A673 (cell line): ENCODE measurements at places on chromosomes 4 and X.

DNA sequence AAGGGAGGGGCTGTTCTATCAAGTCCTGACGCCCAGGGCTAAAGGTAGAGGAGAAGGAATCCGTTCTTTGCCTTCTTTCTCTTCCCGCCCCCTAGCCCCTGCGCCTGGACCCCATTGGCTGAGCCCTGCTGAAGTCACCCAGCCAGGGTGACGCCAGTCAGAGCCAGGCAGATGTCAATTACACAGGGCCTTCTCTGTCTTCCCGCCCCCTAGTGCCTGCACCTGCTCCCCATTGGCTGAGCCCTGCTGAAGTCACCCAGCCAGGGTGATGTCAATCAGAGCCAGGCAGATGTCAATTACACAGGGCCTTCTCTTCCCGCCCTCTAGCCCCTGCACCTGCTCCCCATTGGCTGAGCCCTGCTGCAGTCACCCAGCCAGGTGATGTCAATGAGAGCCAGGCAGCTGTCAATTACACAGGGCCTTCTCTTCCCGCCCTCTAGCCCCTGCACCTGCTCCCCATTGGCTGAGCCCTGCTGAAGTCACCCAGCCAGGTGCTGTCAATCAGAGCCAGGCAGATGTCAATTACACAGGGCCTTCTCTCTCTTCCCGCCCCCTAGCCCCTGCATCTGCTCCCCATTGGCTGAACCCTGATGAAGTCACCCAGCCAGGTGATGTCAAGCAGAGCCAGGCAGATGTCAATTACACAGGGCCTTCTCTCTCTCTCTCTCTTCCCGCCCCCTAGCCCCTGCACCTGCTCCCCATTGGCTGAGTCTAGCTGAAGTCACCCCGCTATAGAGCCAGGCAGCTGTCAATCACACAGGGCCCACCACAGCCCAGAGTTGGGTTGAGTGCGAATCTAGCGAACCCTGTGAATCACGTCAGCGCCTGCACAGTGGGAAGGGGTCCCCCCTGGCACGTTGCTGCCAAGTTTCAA lies 46.4 kb downstream of the ASMT start:
- no peak overlapping the region for H3K27ac ChIP-seq
- no peaks in the 10 kb centered on the region for H3K4me1 ChIP-seq
- peak; percentile 18 for DNase-seq
- no peaks in the 10 kb centered on the region for H3K27me3 ChIP-seq
- no peak overlapping the region for H3K4me3 ChIP-seq

- peaks cover 4% of the 10 kb centered on the region for H3K4me1 ChIP-seq
- no peaks in the 10 kb centered on the region for H3K36me3 ChIP-seq
- H3K4me3 ChIP-seq = no peak overlapping the region
- H3K27me3 ChIP-seq = no peaks in the 10 kb centered on the region
These were observed 126.9 kb upstream of the DCLK2 start for GRCh38 chr4:149951152-149951900.

DNA sequence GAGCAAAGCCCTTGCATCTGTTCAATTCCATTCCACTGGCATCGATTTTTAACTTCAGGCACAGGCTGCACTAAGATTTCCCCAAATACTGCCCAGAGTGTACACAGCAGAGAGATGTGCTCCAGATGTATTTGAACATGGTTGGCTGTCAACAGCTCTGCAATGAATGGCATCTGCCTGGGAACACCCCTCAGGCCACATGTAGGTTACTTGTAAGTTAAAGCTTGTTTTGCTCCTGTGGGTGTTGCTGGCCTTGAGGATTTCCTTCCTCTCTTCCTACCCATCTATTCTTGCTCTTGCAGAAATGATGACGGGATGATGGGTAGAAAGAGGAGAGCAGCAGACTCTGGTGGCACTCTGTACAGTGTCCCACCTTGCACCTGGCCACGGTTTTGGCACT lies 69.3 kb upstream of the HELT start:
- H3K4me3 ChIP-seq = no peak overlapping the region
- no peaks in the 10 kb centered on the region for H3K4me1 ChIP-seq
- peaks cover 3% of the 10 kb centered on the region for H3K27me3 ChIP-seq
- no peak overlapping the region for H3K27ac ChIP-seq
- no peaks in the 10 kb centered on the region for H3K36me3 ChIP-seq

- H3K4me1 ChIP-seq = peaks cover 12% of the 10 kb centered on the region
- H3K27ac ChIP-seq = no peak overlapping the region
- no peaks in the 10 kb centered on the region for H3K36me3 ChIP-seq
- DNase-seq = no peak
- no peak overlapping the region for H3K4me3 ChIP-seq
- H3K27me3 ChIP-seq = no peaks in the 10 kb centered on the region
These were observed 103.8 kb downstream of the CAMK2D start for GRCh38 chr4:113657586-113658233.

- no peak overlapping the region for H3K27ac ChIP-seq
- H3K4me1 ChIP-seq = no peaks in the 10 kb centered on the region
- no peaks in the 10 kb centered on the region for H3K27me3 ChIP-seq
- H3K36me3 ChIP-seq = no peaks in the 10 kb centered on the region
These were observed 537.8 kb upstream of the BOD1L1 start for GRCh38 chr4:14165222-14165920.

GRCh38 chrX:22136711-22137110 lies 104.6 kb downstream of the PHEX start:
- no peak overlapping the region for H3K27ac ChIP-seq
- DNase-seq = no peak
- H3K4me1 ChIP-seq = peaks cover 4% of the 10 kb centered on the region
- no peaks in the 10 kb centered on the region for H3K27me3 ChIP-seq
- no peaks in the 10 kb centered on the region for H3K36me3 ChIP-seq

- no peak for DNase-seq
- H3K4me3 ChIP-seq = no peak overlapping the region
- H3K36me3 ChIP-seq = no peaks in the 10 kb centered on the region
- no peaks in the 10 kb centered on the region for H3K4me1 ChIP-seq
- no peak overlapping the region for H3K27ac ChIP-seq
- no peaks in the 10 kb centered on the region for H3K27me3 ChIP-seq
These were observed 257.4 kb downstream of the CFAP299 start for GRCh38 chr4:80592950-80593349.

- no peaks in the 10 kb centered on the region for H3K36me3 ChIP-seq
- H3K27ac ChIP-seq = no peak overlapping the region
- no peaks in the 10 kb centered on the region for H3K4me1 ChIP-seq
- H3K4me3 ChIP-seq = no peak overlapping the region
- no peaks in the 10 kb centered on the region for H3K27me3 ChIP-seq
These were observed 553.4 kb downstream of the PPP4R3C start for GRCh38 chrX:26909728-26910127.

- H3K27ac ChIP-seq = no peak overlapping the region
- H3K4me1 ChIP-seq = no peaks in the 10 kb centered on the region
- H3K27me3 ChIP-seq = no peaks in the 10 kb centered on the region
- H3K4me3 ChIP-seq = no peak overlapping the region
- no peak for DNase-seq
- no peaks in the 10 kb centered on the region for H3K36me3 ChIP-seq
These were observed 58.4 kb upstream of the XAGE1A start for GRCh38 chrX:52437212-52437611.

DNA sequence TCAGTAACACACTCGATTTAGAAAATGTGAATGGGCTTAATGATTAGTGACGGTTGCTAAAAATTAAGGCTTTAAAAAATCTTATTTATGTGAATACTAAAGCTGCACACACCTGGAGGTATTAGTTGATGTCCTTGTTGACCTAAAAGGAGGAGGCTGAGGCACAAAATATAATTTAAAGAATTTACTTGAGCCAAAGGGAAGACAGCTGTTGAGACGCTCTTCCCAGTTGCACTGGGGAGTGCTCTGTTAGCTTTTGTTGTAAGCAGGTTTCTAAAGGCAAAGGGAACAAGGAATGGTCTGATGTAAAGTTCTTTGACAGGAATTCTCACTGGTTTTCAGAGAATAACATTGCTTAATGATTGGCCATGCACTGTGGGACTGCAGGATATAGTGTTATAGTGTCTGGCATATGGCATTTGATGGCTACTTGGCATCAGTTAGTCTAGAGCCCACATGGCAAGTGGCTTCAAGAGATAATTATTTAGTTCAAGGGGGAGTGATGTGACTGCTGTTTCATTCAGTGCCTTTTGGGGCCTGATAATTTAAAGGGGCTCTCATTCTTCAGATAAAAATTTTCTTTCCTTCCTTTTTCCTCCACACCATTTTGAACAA lies 30.8 kb upstream of the PGM2 start:
- no peak overlapping the region for H3K4me3 ChIP-seq
- peaks cover 6% of the 10 kb centered on the region for H3K27me3 ChIP-seq
- H3K36me3 ChIP-seq = no peaks in the 10 kb centered on the region
- DNase-seq = no peak
- H3K27ac ChIP-seq = no peak overlapping the region

DNA sequence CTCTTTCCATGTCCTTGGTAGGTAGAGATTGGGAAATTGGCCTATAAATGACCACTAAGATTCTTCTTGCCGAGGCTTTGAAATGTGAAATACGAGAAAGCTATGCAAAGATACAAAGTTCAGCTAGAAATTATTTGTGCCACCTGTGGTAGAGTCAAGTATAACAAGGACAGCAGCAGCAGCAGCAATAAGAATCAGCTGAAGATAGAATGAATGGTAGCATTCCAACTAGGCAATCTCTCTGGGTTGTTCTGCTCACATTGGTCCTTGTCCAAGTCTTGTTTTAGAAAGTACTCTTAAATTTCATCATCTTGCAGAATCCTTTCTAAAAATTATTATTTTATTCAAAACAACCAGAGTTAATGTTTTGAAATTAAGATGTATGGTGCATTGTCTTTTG lies 67.8 kb upstream of the PCDH10 start:
- H3K4me3 ChIP-seq = no peak overlapping the region
- H3K4me1 ChIP-seq = no peaks in the 10 kb centered on the region
- no peaks in the 10 kb centered on the region for H3K27me3 ChIP-seq
- DNase-seq = no peak
- H3K36me3 ChIP-seq = no peaks in the 10 kb centered on the region
- no peak overlapping the region for H3K27ac ChIP-seq

- H3K4me3 ChIP-seq = no peak overlapping the region
- DNase-seq = no peak
- H3K4me1 ChIP-seq = no peaks in the 10 kb centered on the region
These were observed 5.0 kb upstream of the UVSSA start for GRCh38 chr4:1342003-1342402.

- no peak overlapping the region for H3K4me3 ChIP-seq
- no peak overlapping the region for H3K27ac ChIP-seq
- H3K4me1 ChIP-seq = no peaks in the 10 kb centered on the region
These were observed 813.7 kb upstream of the HS3ST1 start for GRCh38 chr4:12242354-12242753.

DNA sequence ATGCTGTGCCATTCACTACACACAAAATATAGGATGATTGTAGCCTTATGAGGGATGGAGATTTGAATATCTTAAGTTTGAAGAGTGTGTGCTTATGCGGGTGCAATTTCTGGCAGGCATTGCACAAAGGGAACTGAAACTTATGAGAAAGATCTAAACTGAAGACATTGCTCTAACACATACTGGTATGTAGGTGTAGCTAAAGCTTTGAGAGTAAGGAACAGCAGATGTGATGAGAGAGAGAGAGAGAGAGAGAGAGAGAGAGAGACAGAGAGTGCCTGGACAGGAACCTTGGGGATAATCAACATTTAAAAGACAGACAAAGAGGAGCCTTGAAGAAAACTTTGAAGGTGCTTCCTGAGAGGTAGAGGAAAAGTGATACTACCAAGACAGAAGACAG lies 379.7 kb downstream of the SPRY1 start:
- no peak overlapping the region for H3K4me3 ChIP-seq
- no peak for DNase-seq
- no peaks in the 10 kb centered on the region for H3K36me3 ChIP-seq
- no peaks in the 10 kb centered on the region for H3K4me1 ChIP-seq
- no peak overlapping the region for H3K27ac ChIP-seq

DNA sequence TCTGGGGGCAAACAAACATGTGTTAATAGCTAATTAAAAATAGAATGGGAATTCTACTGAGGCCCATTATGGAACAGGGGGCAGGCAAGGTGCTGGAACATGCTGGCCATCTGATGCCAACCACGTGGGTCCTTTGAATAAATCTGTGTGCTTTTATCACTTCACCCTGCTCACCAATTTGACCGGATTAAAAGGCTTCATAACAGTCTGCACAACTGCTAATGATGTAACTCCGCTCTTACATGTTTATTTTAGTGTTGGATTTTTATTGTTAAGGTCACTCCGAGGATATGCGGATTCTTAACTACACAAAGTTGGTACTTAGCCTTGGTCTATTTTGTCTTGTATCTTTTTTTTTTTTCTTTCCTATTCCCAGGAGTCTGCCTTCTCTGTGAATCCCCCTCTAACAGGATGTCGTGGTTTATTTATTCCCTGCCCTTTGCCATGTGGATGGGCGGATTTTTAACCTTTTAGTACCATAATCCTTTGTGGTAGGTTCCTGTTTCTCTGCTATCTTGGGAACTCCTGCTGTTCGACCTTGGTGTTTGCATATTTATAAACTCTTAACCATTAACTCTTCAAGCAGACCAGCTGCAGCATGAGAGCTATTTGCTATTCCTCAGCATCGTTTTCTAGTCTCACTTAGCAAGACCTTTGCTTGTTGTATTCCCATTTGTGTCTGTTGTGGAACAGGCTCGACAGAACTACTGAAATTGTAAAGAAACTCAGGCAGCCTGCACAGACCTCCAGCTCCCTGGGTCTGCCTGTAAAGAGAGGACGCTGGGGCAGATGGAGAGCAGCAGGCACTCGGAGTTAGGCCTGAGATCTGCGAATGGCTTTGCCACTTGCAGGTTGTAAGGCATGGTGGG lies 38.0 kb downstream of the TRIM2 start:
- DNase-seq = peak; percentile 96
- H3K4me1 ChIP-seq = peaks cover 52% of the 10 kb centered on the region
- H3K36me3 ChIP-seq = no peaks in the 10 kb centered on the region
- H3K4me3 ChIP-seq = no peak overlapping the region
- H3K27me3 ChIP-seq = no peaks in the 10 kb centered on the region
- H3K27ac ChIP-seq = peak overlapping the region; percentile 81

- DNase-seq = no peak
- H3K27me3 ChIP-seq = no peaks in the 10 kb centered on the region
- no peaks in the 10 kb centered on the region for H3K36me3 ChIP-seq
- H3K27ac ChIP-seq = no peak overlapping the region
- H3K4me3 ChIP-seq = no peak overlapping the region
These were observed 1037.2 kb downstream of the PCDH18 start for GRCh38 chr4:136495076-136495475.

DNA sequence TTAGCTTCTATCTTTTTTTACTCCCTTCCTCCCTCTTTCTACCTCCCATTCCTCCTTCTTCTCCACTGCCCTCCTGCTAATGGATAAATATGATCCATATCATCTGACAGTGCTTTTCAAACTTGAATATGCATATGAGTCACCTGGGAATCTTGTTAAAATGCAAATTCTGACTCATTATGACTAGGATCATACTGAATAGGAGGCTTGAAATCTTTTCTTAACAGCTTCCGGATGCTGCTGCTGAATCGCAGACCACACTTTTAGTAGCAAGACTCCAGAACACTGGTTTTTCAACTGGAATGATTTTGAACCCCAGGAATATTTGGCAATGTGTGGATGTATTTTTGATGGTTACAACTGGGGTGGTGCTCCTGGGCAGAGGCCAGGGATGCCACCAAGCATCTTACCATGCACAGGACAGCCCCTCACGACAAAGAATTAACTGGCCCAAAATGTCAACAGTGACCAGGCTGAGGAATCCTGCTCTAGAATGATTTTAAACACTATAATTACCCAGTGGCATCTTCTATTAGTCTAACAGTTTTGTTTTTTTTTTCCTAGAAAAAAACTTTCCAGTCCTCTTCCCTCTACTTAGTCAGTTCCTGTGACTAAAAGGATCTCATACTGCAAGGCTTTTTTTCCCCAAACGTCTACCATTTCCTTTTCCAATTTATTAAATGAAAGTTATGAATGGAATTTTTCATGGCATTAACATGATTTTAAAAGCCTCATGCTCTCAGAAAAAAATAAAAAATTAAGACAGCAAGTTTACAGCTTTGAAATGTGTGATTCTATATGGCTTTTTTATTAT lies 10.6 kb upstream of the PYURF start:
- H3K27me3 ChIP-seq = no peaks in the 10 kb centered on the region
- H3K4me3 ChIP-seq = no peak overlapping the region
- DNase-seq = peak; percentile 57
